ENCODE measurements at places on chromosomes 2 and 18.

GRCh38 chr2:201730651-201731285, 32.3 kb upstream of the MPP4 start:
- DNase-seq, result no peak

DNA sequence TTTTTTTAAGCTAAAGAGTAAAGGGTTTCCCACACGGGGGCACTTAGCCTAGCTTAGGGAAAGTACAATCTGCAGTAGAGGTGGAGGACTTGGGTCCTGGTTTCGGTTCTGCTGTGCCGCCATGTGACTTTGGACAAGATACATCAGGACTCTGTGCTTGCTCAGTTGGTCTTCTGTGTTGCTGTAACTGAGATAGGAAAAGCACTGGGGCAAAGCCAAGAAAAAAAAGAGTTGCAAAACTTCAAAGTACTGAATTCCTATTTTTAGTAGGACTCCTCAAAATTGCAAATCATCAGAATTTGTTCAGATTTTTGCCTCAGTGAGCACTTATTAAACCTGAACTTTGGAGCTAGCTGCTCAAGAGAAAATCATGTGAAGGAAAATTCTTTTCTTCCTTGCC, 96.3 kb upstream of the STON1 start:
- no peak for DNase-seq

DNA sequence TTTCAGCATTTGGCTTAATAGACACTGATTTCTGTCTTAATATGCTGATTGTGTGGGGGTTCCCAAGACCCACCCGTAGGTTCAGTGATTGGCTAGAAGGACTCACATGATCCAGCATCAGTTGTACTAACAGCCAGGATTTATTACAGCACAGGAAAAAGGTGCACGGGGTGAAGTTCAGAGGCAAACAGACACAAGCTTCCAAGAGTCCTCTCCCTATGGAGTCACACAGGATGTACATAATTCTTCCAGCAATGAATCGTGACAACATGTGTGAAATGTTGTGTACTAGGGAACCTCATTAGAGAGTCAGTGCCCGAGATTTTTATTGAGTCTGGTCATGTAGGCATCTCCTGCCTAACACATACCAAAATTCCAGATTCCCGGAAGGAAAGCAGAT, 52.8 kb downstream of the GALNT1 start:
- DNase-seq, result no peak

GRCh38 chr18:40852406-40852805, 1102.6 kb upstream of the PIK3C3 start:
- DNase-seq, result no peak

- no peak for DNase-seq
Observed at GRCh38 chr18:2223449-2223848, 347.9 kb downstream of the METTL4 start.

DNA sequence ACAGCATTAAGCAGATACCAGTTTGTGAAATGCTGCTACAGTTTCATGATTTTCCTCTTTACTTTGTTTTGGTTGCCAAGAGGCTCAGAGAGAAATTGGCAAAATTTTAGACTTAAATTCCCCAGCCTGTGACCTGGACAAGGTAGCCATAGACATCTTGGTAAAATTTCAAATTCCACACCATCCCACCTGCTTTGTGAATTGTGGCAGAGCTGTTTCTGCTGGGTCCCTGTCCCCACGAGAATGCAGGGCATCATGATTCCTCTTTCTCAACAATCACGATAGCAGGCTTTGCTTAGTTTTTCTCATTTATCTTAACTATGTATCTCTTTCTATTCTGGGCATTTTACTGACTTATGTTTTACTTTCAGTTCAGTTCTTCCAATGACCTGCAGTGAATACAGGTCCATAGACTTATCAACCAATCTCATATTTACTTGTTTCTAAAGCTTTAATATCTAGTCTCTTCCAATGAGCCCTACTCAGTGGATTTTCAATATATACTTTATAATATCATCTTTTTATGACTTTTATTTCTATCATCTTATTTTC, 351.6 kb downstream of the SOCS6 start:
- no peak for DNase-seq

Data from stimulated activated CD8-positive, alpha-beta memory T cell treated with anti-CD3 and anti-CD28 coated beads, Interleukin-7, amount 100 ng/mL, for 4 hours (primary cell).